ENCODE measurements at places on chromosomes 1 and 21.

GRCh38 chr1:200905411-200906052, 10.8 kb downstream of the INAVA start:
- no peak for DNase-seq

- no peak for DNase-seq
Observed at GRCh38 chr1:241762713-241763339, 85.2 kb upstream of the EXO1 start.

- DNase-seq: no peak
Observed at GRCh38 chr1:40929155-40929554, 50.3 kb upstream of the CTPS1 start.

DNA sequence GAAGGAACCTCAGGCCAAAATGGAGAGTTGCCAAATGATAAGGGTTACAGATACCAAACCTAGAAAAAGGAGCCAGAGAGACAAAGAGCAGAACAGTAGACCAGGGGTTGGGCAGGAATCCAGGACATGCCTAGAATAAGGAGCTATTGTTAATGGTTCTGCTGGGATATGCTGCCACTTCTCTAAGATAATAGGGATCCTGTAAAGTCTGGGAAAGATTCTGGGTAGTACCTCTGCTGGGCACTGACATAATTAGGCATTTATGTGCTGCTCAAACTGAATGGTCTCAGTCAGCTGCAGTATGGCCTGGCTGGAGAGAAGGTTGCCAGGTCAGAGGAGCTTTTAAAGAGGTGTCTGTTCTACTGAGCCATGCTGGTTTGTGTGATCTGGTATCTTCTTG, 19.9 kb upstream of the NRIP1 start:
- no peak for DNase-seq

GRCh38 chr1:192550922-192551534, 24.5 kb upstream of the RGS1 start:
- DNase-seq: no peak

DNA sequence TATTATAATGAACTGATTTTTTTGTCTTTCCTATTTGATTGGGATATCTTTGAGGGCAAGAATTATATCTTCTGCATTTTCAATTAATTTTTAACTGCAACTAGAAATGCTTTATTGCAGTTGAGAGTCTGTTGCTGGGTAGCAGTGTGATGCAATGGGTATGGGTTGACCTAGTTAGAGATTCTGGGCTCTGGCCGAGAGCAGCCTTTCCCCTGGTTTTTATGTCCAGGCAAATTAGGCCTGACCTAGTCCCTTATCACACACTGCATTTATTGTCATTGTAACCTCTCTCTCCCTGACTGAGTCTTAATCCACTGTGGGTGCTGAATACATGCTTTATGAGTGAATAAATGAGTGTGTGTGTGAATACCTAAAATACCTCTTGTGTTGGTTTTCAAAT, 206.4 kb upstream of the PTGFR start:
- DNase-seq: no peak

DNA sequence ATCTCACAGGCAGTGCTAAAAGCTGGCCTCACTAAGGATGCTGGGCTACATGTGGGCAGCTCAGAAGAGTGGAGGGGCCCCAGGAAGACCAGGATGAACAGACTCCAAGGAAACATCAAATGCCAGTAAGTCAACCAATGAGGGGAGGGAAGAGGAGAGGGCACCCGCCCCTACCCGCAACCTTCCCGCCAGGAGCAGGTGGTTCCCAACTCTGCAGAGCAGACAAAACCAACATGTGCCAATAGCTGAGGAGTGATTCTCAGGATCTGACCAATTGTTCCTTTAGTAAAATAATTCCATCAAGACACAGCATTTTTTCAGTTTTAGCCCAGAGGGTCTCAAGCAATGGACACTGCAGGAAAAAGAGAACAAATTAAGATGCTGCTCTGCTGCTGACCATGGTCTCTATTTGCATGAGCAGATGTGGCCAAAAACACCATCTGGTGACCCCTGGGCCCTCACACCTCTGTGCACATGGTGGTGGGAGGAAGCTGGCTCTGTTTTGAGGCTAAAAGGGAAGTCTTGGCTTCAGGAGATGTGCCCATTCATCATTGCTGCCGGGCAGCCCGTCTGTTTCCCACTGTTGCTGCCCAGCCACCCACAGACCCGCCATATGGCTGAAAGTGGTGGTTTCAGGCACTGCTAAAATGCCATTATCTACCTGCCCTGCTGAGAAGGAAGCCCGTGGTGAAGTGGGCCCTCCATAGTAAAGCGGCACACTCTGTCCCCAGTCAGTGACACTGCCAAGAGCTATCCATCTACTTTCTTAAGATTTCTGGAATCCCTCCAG, 231.8 kb downstream of the KCNH1 start:
- DNase-seq: no peak

- no peak for DNase-seq
Observed at GRCh38 chr1:209870151-209870831, 42.5 kb downstream of the UTP25 start.

GRCh38 chr1:111176678-111177077, 23.8 kb downstream of the DENND2D start:
- DNase-seq: no peak

GRCh38 chr1:27525296-27526272, 35.6 kb upstream of the WASF2 start:
- DNase-seq: no peak

DNA sequence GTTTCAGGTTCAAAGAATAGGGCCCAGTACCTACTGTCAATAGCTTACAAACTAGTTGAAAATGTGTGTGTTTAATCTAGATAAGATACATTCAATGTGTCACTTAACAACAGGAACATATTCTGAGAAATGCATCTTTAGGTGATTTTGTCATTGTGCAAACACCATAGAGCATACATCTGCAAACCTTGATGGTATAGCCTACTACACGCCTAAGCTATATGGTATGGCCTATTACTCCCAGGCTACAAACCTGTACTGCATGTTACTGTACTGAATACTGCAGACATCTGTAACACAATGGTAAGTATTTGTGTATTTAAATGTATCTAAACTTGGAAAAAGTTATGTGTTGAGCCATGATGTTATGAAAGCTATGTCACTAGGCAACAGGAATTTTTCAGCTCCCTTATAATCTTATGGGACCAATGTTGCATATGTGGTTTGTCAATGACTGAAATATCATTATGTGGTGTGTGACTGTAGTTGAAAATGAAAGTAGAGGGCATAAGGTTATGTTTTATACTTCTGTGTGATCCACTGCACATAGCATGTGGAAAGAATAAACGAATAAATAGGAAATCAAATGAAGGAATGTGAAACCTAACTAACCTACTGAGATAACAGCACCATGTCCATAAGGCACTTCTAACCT, 129.0 kb upstream of the CAMK1G start:
- no peak for DNase-seq

DNA sequence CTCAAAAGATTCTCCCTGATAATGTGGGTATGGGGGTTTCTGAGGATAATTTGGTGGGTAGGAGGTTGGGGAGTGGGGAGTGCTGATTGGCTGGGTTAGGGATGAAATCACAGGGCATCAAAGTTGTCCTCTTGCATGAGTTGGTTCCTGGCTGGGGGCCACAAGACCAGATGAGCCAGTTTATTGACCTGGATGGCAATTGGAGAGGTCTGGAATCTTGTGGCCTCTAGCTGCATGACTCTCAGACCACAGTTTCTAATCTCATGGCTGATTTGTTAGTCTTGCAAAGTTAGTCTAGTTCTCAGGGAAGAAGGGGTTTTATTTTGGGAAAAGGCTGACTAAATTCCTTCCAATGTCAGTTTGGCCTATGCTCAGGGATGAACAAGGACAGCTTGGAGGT, 3.3 kb upstream of the GBP1 start:
- no peak for DNase-seq

DNA sequence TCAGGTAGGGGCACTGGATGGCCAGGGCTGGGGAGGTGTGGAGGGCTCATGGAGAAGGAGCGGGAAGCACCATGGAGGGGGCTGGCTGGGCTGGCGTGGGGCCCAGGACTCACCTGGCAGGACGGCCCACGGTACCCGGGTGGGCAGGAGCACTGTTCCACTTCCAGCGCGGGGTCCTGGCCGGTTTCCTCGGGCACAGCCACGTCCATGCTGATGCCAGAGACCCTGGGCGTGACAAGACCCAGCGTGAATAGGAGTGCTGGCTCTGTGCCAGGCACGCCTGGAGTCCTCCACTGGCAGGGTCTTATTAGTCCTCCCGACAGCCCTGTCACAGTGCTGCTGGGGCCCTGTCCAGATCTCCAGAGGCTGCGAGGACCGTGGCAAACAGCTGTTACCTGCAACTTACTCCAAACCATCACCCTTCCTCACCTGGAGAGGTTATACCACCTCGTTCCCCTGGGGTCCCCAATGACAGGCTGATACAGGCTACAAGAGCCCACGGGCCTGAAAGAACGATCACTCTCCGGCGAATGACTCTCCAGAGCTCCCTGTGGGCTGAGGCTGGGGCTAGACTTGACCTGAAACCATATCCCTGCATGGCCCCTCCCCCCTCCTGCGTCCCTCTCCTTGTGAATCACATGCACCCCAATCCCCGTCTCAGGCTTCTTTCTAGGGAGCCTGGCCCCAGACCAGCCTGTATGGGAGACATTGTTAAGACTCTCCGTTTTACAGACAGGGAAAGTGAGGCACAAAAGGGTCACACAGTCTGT, 62.1 kb downstream of the HSPG2 start:
- DNase-seq: no peak
